Stimulated activated CD8-positive, alpha-beta memory T cell treated with anti-CD3 and anti-CD28 coated beads, Interleukin-7, amount 100 ng/mL, for 1 hour (primary cell): ENCODE measurements at places on chromosomes 7 and 10.

DNA sequence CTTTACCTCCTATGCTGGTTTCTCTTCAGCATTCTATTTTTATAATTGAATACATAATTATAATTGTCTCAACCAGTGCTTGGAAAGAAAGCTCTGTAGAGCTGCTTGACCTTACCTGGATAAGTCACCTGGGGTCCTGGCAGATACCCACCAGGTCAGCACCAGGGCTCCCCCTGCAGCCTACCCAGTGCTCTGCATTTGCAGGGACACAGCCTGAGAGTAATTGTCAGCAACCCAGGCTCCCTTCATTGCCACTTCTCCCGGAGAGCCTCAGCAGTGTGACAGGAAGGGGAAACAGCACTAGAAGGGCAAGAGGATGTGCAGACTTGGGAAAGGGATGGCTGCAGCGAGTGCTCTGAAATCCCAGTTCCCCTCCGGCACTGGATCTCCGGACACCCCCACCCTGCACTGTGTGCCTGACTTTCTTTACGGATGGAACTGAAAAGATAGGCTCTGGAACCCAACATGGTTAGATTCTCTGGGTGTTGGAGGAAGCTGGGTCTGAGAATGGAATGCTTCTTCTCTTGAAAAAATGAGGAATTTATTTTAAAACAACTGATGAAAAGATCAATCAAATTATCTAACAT is 11.4 kb upstream of the PAX4 start:
- no peak for DNase-seq

GRCh38 chr7:50647286-50647980 is 82.2 kb upstream of the DDC start:
- DNase-seq: no peak

GRCh38 chr7:54796150-54796549 is 37.1 kb upstream of the SEC61G start:
- DNase-seq: no peak

GRCh38 chr10:118003126-118003525 is 43.6 kb downstream of the RAB11FIP2 start:
- DNase-seq: no peak

GRCh38 chr7:75072981-75073283 is 670 bp downstream of the RCC1L start:
- DNase-seq: no peak

DNA sequence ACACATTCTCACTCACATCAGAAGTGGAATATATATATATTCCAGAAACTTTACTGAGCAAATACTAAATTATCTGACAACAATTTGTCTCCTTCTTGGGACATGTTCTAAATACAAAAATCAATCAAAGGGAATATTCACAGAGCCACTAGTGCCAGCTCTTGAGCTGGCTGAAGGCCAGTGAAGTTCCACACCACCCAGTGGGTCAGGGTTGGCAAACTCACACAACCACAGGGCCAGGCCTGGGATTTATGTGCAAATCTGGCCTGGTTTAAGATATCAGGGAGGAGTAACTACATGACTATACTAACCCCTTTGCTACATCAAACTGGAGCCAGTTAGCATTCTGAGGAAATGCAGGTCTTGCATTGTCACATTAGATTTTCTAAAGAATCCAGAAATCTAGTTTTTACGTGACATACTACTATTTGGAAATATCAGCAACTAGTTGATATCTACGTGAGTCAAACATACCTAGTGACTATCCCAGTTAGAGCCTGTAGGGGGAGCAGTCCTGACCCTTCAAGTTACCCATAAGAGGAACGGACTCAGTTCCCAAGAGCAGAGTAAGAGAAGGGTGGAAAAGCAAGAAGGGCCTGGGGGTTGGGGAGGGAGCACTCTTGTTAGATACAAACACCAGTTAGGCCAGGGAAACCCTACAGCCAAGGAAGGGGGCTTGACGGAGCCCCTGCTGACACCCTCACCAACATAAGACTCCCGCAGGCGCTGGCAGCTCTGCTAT is 600.4 kb downstream of the KCNMA1 start:
- DNase-seq: no peak

GRCh38 chr10:74937266-74937856 is 111.0 kb downstream of the KAT6B start:
- DNase-seq: no peak

- DNase-seq: no peak
Observed at GRCh38 chr7:154859747-154860620, 142.9 kb downstream of the PAXIP1 start.

DNA sequence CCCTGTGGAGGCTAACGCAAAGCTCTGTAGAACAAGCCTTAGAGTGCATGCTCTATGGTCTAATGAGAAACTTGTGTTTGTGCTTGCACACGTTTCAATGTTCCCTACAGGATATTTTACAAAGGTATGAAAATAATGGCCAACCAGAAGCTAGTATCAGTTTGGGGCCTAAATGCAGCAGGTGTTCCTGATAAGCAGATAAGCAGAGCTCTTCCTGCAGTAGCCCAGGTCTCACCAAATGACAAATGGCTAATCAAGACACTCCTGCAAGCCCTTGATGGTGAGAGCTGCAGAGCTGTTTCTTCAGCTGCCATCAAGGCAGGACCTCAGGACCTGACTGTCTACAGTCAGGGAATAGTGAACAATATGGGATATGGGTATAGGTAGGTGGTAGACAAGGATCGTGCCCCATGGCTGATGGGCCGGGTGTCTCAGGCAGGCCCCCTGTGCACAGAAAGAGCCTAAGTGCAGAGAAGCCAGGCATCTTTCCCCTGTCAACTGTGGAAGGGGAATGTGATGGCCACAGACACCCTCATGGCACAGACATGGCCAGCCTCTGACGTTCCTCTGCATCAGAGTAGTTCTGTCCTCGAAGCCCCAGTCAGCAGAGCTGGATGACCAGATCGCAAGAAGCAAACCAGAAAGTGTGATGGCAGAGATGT is 23.2 kb upstream of the RASSF4 start:
- no peak for DNase-seq

DNA sequence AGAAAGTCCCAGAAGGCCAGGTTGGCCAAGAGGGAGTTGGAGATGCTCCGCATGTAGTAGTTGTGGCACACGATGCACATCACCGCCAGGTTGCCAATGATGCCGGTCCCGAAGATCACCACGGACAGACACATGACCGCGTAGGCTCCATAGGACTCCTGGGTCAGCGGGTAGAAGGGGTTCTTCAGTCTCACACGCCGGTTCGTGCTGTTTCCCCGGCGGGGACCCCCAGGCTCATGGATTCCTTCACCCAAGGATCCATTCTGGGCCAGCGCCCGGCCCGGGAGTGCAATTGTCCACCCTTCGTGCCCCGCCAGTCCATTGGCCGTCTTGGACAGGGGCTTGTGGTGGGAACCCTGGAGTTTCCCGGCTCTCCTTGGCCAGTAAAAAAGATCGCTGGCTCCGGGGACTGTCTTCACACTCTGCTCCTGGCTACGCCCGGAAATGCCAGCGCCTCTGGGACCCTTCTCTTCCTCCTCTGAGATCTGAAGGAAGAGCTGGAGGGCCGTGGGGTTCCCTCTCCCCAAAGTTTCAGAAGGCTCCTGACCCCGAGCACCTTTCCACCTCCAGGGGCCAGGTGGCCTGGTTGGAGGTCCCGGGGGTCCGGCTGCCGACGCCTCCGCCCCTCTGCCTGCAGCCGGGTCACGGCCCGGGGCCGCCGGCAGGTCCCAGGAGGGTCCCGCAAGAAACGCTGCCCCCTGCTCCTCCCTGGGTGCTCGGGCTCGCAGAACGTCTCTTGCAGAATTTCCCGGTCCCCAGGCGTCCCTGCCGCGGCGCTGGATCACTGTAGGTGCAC is 1.3 kb downstream of the GPR37 start:
- DNase-seq: no peak
